Uterus (tissue), 4 donors: ENCODE measurements at places on chromosomes 2 and 18. TPM values are rescaled to one million over a fixed set of nuclear protein-coding genes. Genes with fewer than 3 reads are reported as not detected.

GRCh38 chr2:105852066-105852465, 107.4 kb downstream of the NCK2 start:
- no peaks in the 10 kb centered on the region for H3K36me3 ChIP-seq
- no peak overlapping the region for H3K27ac ChIP-seq
- H3K27me3 ChIP-seq: no peaks in the 10 kb centered on the region
- DNase-seq: no peak
- H3K4me1 ChIP-seq: no peaks in the 10 kb centered on the region

The AFF3 gene
- total RNA-seq: 44.5 TPM

GRCh38 chr2:71608441-71608840, 155.1 kb downstream of the DYSF start:
- H3K36me3 ChIP-seq: no peaks in the 10 kb centered on the region
- no peaks in the 10 kb centered on the region for H3K27me3 ChIP-seq
- H3K4me3 ChIP-seq: no peak overlapping the region
- H3K27ac ChIP-seq: no peak overlapping the region
- no peaks in the 10 kb centered on the region for H3K4me1 ChIP-seq

- H3K4me1 ChIP-seq: no peaks in the 10 kb centered on the region
- no peaks in the 10 kb centered on the region for H3K27me3 ChIP-seq
- no peak overlapping the region for H3K27ac ChIP-seq
- DNase-seq: no peak
- H3K4me3 ChIP-seq: no peak overlapping the region
Measured at GRCh38 chr2:406231-406630, 118.3 kb upstream of the ALKAL2 start.

GRCh38 chr18:69889009-69889408, 58.7 kb downstream of the CD226 start:
- H3K4me1 ChIP-seq: no peaks in the 10 kb centered on the region
- H3K27me3 ChIP-seq: no peaks in the 10 kb centered on the region
- no peak for DNase-seq

DNA sequence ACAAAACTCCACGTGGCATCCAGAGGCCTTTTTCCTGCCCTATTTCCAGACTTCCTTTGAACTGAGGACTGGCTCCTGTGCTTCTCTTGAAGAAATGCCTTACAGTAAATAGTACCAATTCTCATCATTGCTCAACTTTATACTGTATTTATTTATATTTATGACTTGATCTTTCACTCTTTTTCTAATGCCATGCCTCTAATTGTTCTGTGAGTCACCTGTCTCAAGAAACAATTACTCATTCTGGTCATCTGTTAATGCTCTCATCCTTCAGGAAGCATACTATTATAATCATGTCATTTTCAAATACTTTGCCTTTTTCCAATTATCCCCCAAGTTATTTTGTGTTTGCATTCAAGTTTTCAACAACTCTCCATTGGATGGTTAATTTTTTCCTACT, 85.9 kb downstream of the DCDC2C start:
- DNase-seq: no peak
- H3K4me1 ChIP-seq: no peaks in the 10 kb centered on the region
- H3K27me3 ChIP-seq: no peaks in the 10 kb centered on the region
- H3K36me3 ChIP-seq: no peaks in the 10 kb centered on the region
- no peak overlapping the region for H3K27ac ChIP-seq

GRCh38 chr2:211944572-211944971, 594.0 kb downstream of the ERBB4 start:
- no peak overlapping the region for H3K27ac ChIP-seq
- no peak for DNase-seq
- no peak overlapping the region for H3K4me3 ChIP-seq
- no peaks in the 10 kb centered on the region for H3K36me3 ChIP-seq
- no peaks in the 10 kb centered on the region for H3K4me1 ChIP-seq
- no peaks in the 10 kb centered on the region for H3K27me3 ChIP-seq

The CASP10 gene
- total RNA-seq: 18.0 TPM

DNA sequence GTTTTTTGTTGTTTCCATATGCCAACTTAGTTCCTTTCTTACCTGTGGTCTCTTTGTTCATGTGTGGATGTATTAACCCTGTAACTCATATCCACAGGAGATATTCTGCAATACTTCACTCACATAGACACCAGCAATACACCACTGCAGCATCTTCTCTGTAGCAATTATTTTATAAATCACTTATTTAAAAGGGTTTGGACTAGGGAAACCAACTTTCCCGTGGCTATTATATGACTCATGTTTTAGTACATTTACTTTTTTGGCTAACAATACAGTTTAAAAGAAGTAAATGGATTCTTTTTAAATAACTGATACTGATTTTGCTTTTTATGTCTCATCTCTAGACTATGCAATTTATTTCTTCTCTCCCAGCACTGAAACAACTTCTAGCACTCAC, 488.9 kb downstream of the MBD2 start:
- H3K27me3 ChIP-seq: no peaks in the 10 kb centered on the region
- H3K27ac ChIP-seq: no peak overlapping the region
- no peaks in the 10 kb centered on the region for H3K4me1 ChIP-seq
- DNase-seq: no peak

GRCh38 chr2:27993402-27993787, 102.9 kb downstream of the BABAM2 start:
- H3K4me1 ChIP-seq: peaks cover 10% of the 10 kb centered on the region
- H3K27me3 ChIP-seq: no peaks in the 10 kb centered on the region
- no peaks in the 10 kb centered on the region for H3K36me3 ChIP-seq
- H3K27ac ChIP-seq: peak overlapping the region; percentile 64
- H3K4me3 ChIP-seq: no peak overlapping the region
- DNase-seq: no peak

The CD8B2 gene
- not detected for total RNA-seq
